Ovary (tissue), 10 donors: ENCODE measurements at places on chromosomes 7 and 10. TPM values are rescaled to one million over a fixed set of nuclear protein-coding genes. Genes with fewer than 3 reads are reported as not detected.

- DNase-seq, result no peak
- H3K27ac ChIP-seq, result no peak overlapping the region
- H3K4me3 ChIP-seq, result no peak overlapping the region
- no peaks in the 10 kb centered on the region for H3K36me3 ChIP-seq
Measured at GRCh38 chr7:69367780-69368179, 230.5 kb upstream of the AUTS2 start.

GRCh38 chr7:100079024-100079560, 2.4 kb downstream of the ZNF3 start:
- no peak overlapping the region for H3K27ac ChIP-seq

DNA sequence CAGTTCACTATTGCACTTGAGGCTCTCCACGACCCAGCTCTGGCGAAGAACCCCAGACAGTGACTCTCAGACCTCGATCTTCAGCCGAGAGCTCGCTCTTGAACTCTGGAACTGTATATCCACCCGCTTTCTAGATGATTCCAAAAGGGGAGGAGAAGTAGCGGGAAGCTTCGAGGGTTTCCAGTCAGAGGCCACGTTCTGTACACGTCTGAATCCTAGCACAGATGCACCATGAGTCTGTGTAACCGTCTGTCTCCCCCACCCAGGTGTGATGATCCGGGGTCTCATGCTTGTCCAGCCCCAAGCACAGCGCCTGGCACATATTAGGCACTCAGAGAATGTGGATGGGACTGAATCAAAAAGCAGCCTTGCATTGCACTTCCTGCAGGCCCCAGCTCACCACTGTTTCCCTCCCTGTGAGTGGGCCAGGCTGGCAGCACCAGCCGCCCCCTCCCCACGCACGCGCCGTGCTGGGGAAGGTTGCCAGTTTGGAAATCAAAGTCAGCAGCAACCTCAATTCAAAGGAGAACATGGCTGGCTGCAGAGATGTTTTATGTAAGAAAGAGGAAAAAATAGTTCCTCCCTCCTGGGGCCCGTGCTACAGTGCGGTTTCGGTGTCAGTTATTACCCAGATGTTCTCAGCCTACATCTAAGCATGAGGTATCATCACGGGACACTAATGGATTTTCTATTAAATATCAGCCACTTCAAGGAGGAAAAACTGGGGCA, 5.7 kb downstream of the GRID2IP start:
- H3K27me3 ChIP-seq, result no peaks in the 10 kb centered on the region
- DNase-seq, result no peak
- H3K4me3 ChIP-seq, result no peak overlapping the region

- H3K27me3 ChIP-seq, result no peaks in the 10 kb centered on the region
- no peak for DNase-seq
- H3K4me3 ChIP-seq, result no peak overlapping the region
- no peak overlapping the region for H3K27ac ChIP-seq
- H3K36me3 ChIP-seq, result no peaks in the 10 kb centered on the region
Measured at GRCh38 chr7:36348256-36348655, 41.4 kb upstream of the ANLN start.

DNA sequence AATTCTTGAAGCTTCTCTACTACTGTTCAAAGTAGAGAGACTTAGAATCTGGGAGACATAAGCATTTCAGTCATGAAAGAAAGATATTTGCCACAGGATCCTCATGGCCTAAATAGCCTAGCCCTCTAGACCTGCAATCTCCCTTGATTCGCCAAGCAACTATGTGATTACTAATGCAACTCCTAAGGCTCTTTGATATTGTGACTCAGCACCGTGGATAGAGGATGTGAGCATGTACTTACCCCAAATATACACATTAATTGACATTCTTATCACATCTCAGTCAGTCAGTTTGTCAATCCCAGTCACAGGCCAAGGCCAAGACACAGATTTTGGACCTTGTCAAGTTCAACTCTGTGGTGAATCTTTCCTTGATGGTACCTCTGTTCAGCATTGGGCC, 42.6 kb downstream of the GPR37 start:
- H3K4me3 ChIP-seq, result no peak overlapping the region
- H3K27ac ChIP-seq, result no peak overlapping the region
- H3K36me3 ChIP-seq, result no peaks in the 10 kb centered on the region
- DNase-seq, result no peak
- no peaks in the 10 kb centered on the region for H3K4me1 ChIP-seq
- no peaks in the 10 kb centered on the region for H3K27me3 ChIP-seq

DNA sequence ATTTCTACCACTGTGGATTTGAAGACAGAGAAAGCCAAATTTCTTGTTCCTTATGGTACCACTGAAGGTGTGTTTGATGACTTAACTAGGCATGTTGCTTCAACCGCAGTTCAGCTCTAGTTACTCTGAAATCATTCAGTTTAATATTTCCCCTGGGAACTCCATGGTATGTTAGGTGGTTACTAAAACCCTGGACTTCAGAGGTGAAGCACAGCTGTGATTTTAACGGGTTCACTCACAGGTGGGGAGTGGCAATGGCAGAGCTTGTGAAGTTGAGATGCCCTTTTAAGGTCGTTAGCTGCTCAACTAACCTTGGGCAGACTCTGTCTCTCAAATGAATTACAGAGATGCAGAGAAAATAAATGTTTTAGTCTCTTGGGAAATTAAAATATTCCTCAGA, 163.6 kb upstream of the PHYHIPL start:
- no peak overlapping the region for H3K27ac ChIP-seq
- no peak overlapping the region for H3K4me3 ChIP-seq
- peaks cover 5% of the 10 kb centered on the region for H3K4me1 ChIP-seq
- DNase-seq, result no peak
- H3K27me3 ChIP-seq, result no peaks in the 10 kb centered on the region

DNA sequence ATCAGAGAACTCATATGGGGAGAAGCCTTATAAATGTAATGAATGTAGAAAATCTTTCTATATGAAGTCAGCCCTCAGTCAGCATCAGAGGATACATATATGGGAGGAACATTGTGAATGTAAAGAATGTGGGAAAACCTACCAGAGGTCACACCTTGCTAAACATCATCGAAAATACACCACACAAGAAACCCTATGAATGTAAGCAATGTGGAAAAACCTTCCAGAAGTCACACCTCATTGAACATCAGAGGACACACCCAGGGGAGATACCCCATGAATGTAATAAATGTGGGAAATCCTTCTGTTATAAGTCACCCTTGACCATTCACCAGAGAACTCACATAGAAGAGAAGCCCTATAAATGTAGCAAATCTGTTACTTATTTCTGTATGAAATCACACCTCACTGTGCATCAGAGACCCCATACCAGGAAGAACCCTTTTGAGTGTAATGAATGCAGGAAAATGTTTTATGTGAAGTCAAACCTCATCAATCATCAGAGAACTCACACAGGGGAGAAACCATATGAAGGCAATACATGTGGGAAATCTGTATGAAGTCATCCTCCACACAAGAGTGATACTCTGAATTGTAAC, 30.8 kb downstream of the ZNF12 start:
- DNase-seq, result no peak
- no peaks in the 10 kb centered on the region for H3K4me1 ChIP-seq
- H3K4me3 ChIP-seq, result no peak overlapping the region
- H3K27me3 ChIP-seq, result no peaks in the 10 kb centered on the region
- no peak overlapping the region for H3K27ac ChIP-seq

The PNLIPRP3 gene
- total RNA-seq, result not detected

The GNAT3 gene
- total RNA-seq, result not detected
